ENCODE measurements at places on chromosomes 7 and 10.

- DNase-seq = no peak
Measured at GRCh38 chr7:110104243-110104642, 986.7 kb upstream of the LRRN3 start.

- DNase-seq = no peak
Measured at GRCh38 chr10:120961795-120962755, 110.9 kb downstream of the WDR11 start.

DNA sequence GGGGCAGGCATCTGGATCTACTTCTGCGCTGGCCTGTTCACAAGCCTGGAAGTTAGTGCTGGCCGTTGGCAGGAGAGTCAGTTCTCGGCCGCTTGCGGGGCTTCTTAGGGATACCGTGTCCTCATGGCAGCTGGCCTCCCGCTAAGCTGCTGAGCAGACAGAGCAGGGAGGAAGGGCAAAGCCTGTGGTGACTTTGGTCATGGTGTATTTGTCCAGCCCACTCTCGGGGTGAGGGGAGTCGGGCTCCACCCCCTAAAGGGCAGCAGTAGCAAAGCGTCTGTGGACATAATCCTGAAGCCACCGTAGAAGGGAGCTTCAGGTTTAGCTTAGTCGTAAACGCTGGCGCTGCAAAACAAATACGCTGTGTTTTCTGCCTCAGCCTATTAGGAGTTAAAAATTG is 12.2 kb downstream of the UBE3C start:
- DNase-seq = no peak

DNA sequence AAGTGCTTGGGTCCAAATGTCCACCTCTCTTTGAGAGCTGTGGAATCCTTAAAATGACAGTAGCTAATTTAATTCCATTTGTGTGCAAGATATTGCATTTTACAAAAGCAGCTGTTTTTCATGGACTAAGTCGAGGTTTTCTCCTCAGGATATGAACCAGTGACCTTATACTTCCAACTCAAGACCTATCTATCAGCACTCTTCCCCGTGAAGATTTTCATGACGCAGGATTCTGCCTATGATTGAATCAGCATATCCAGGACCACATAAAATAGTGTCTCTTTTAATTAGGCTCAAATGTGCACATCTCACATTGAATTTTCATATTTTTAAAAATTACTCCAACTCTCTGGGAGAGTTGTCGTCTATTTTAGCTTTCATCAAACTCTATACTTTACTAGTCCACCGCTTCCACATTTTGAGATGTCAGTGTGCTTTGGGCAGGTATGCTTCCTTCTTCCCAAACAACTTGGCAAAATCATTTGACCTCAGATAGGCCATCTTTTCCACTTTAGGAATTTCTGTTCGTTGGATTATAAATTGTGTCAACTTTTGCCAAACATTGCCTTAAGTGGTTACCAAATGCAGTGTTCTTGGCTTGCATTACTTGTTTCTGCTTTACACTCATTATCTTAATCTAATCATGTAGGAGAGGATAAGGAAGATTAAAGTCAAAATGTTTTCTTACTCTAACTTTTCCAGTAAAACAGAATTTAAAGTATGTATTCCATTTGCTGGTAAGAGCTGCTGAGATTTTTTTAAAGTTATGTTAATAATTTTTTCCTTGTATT is 39.4 kb downstream of the SEMA3A start:
- no peak for DNase-seq

GRCh38 chr7:51262796-51263531 is 53.6 kb downstream of the COBL start:
- no peak for DNase-seq

DNA sequence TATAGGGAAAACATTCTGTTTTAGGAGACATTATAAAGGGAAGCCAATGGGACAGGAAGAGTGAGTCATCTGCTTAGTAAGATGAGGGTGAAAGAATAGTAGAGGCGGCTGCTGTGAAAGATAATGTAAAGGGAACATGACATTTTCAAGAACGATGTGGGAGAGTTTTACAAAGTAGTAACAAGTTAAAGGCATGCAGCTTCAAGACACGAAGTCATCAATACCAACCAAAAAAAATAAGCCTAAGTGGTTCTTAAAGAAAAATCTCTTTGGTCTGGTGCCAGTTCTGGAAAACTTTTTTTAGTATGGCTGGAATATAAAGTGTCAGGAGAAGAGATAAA is 6.1 kb downstream of the GSTO1 start:
- DNase-seq = no peak

- DNase-seq = no peak
Measured at GRCh38 chr7:84187813-84188510, 6.6 kb downstream of the SEMA3A start.

- DNase-seq = no peak
Measured at GRCh38 chr7:90455163-90456030, 14.0 kb upstream of the PTTG1IP2 start.

DNA sequence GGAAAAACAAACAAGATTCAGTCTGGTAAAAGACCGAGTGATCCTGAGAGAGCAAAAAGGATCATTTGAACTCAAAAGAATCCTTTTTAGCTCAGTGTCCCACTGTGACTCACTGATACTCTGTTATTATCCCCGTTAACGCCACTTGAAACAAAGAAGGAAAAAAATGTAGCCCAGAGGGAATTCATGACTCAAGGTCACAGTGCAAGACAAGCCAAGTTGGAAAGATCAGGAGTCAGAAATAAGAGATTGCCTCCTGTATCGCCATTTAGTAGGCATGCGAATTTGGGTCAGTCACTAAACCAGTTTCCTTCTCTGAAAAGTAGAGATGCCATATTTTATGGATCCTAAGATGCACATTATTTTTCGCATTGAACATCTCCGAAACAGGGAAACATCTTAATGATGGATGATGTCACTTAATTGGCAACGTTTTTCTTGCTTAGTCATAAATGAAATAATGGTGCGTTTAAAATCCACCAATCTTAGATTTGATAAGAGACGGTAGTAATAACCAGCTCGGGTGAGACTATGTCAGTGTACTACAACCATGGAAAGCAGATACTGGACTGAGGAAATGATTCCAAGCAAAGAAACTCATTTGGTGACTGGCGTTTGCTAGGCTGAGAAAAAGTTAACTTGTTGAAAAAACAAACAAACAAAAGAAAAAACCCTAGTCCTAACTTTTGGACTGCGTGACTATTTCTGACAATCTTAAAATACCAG is 502.0 kb upstream of the CELF2 start:
- DNase-seq = no peak

DNA sequence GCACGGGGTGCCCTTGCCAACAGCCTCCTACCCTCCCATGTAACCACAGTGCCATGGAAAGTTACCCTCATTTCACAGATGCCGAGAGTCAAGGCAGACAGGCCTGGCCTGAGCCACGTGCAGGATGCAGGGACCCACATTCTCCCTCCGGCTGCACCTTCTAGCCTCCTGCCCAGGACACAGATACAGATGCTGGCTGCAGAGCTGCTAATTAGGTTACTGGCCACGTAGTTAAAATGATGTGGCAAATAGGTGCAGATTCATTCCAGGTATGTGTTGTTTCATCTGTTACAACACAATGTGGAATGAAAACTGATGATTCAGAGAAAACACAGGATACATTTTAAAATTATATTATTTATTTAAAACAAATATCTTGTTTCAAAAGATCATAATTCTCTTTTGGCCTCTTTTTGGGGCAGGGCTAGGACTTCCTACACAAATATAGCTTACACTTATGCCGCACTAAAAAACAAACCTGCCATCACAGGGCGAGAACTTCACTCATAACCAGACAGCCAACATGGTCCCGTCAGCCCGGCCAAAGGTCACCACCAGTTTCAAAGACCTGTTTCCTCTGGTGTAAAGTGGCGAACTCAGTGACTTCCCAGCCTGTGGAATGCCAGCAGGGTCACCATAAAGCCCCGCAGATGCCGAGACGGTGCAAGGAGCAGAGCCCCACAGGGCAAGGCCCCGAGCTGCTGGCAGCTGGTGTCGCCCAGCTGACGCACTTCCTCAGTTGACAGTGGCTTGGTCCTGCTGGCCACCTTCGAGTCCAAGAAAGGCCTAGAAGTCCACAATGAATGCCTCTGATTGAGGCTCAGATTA is 83.5 kb downstream of the TNS3 start:
- DNase-seq = no peak

GRCh38 chr7:93778384-93778783 is 112.2 kb downstream of the TFPI2 start:
- DNase-seq = no peak

- DNase-seq = no peak
Measured at GRCh38 chr10:60340973-60341372, 48.7 kb downstream of the ANK3 start.

Data from T-helper 17 cell (primary cell).